ENCODE measurements at places on chromosomes 11 and 22. TPM values are rescaled to one million over a fixed set of nuclear protein-coding genes. Genes with fewer than 3 reads are reported as not detected.
A peak's percentile ranks its signal among the peaks of the same experiment; 100 is the strongest.

DNA sequence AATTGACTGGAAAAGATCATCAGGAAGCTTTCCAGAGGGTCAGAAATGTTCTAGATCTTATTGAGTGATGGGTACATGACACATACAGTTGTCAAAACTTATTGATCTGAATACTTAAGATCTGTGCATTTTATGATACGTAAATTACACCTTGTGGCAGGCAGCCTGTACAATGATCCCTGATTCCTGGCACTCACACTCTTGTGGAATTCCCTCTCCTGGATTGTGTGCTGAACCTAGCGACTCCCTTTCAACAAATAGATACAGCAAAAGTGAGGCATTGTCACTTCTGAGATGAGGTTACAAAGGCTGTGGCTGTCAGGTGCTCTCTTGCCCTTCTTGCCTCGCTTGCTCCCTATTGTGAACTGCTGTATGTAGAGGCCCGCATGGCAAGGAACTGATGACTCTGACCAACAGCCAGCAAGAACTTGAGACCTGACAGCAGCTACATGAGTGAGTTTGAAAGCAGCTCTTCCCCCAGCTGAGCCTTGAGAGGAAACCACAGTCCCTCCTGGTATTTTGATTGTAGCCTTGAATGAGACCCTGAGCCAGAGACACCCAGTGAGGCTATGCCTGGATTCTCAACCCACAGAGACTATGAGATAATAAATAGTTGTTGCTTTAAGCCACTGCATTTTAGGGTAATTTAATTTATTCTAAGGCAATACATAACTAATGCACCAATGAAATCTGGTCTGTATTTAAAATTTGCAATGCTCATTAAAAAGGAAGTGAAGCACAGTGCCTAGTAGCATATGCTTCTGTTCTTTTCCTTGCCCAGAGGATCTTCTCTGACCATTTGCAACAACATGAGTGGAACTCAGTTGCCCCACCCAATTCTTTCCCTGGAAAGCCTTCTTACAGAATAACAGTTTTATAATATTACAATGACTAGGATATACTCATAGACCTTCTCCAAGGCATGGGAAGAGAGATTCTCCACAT lies 60.5 kb upstream of the IZUMO1R start:
- DNase-seq: no peak

Gene PI4KA
- 76.0 TPM for polyA plus RNA-seq

DNA sequence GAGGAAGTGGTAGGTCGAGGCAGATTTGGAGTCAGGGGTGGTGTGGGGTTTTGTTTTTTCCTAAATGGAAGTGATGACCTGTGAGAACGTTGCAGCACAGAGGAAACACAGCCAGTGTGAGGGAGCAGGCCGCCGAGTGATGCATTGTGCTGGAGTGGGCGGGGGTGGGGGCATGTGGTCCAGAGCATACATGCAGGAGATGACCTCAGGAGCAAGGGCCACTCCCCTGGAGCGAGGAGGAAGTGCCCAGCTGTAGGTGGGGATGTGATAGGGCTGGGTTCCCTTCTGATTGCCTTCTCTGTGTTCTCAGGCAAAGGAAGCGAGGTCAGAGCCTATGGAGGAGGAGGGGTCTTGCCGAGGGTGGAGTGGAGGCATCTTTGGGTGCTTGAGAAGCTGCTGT lies 81.4 kb downstream of the PPP6R3 start:
- DNase-seq: no peak

- peak; percentile 92 for DNase-seq
Observed at GRCh38 chr22:39388261-39389011, 11.1 kb upstream of the TAB1 start.

DNA sequence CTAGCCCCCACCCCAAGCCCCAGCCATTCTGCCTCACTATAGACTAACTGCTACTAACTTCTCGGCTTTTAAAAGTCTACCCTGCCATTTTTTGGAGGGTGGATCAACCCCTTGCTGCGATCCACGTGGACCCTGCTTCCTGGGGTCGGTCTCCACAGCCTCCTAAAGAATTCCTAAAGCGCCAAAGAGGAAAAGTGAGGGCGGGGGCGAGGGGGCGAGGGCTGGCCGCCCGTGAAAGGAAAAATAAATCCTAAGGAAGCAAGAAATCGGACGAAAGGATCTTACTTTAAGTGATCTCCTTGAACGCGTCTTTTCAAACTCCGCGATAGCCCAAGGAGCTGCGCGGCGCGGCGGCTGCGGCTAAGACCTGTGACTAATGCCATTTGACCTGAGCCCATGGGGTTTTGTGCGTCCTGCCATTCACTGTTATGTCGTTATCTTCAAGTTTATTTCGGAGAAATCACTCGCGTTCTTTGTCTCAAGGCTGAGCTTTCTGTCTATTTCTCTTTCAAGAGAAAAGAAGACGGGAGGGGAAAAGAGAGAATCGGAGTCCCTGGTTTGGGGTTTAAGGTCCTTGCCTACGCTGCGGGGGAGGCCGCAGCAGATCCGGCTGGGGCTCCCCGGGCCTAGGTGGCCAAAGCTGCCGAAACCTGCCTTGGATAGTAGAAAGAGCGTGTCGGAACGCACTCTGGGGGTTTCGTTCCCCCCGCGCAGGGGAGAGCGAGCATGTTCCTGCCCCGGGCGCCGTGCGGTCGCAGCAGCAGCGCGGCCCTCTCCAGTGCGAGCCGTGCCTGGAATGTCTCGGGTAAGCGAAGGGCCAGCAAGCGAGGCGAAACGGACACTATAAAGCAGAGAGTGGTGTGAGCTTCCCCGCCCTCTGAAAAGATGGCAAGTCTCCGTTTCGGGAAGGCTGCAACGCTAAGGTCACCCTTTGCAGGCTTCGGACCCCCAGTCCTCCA lies 2.8 kb upstream of the DBX1 start:
- peak; percentile 43 for DNase-seq

Gene MS4A7
- 4.7 TPM for polyA plus RNA-seq

Gene TYR
- 0.15 TPM for polyA plus RNA-seq

- peak; percentile 64 for DNase-seq
Observed at GRCh38 chr22:32660292-32660691, 141.2 kb upstream of the TIMP3 start.

DNA sequence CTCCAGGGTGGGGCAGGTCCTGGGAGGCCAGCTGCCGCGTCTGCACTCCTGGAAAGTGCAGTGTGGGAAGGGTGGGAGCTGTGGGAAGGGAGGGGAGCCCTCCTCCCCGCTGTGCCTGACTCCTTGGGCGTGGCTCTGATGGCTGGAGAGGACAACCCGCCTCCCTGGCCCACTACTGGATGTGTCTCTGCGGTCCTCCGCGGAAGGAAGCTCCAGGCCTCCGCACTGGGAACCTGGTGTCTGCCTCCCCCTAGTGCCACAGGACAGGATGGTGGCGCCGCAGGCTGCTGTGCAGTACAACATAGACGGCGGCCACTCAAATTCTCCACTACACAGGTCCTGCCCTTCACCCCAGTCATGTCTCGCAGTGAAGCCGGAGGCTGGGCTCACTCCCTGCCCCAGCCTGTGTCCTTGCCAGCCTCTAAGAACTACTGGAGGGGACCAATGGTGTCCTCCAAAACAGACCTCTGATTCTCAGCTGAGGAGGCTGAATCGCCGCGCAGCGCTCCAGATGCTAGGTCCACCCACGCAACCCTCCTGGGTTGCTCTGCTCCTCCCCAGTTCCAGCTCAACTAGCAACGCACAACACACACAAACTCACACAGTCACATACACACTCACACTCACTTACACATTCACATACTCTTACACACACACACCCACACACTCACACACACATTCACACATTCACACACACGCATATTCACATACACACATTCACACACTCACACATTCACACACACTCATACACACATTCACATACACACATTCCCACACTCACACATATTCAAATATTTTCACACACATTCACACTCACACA lies 12.4 kb upstream of the DSCAML1 start:
- no peak for DNase-seq

DNA sequence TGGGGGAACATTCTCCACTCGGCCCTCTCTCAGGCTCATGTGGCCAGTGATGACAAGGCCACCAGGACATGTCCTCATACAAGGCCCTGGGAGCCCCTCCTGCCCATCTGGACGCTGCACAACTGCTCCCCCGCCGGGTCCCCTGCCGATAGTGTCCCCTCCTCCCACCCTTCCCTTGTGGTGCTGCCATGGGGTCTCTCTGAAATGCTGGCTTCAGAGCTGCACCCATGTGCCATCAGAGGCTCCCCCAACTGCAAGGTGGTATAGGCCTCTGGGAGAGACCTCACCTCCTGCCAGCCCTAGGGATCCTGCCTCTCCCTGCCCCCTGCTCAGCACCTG lies 113.0 kb downstream of the KCNQ1OT1 start:
- no peak for DNase-seq

- no peak for DNase-seq
Observed at GRCh38 chr11:67517784-67518552, 5.3 kb downstream of the CABP2 start.

Gene MMP27
- polyA plus RNA-seq: not detected

DNA sequence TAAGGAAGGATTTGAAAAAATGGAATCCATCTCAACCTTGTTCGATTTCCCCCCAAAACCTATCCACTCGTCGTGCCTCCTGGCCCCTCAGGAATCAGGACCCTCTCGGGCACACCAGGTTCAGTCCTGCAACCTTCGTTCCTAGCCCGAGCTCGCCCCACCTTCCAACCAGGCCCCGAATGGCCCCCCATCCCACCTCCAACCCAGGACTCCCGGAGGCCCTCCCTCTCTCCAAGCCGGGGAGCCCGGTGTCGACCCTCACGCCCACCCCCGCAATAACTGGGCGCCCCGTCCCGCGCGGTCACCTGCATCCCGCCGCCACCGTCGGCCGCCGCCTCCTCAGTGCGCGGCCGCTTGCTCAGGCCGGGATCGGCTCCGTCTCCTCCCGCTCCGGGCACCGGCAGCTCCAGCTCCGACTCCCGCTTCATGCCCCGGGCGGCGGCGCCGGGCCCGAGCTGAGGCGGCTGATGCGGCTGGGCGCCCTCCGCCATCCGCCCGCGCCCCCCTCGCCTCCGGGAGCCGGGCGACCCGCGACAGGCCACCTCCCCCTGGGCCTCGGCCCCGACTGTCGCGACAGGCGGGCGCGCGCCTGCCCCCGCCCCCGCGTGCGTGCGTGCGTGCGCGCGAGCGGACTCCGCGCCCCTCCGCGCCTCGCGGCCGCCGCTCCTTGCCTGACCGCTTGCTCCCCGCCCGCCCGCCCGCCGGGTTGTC lies 534 bp downstream of the RBFOX2 start:
- no peak for DNase-seq

DNA sequence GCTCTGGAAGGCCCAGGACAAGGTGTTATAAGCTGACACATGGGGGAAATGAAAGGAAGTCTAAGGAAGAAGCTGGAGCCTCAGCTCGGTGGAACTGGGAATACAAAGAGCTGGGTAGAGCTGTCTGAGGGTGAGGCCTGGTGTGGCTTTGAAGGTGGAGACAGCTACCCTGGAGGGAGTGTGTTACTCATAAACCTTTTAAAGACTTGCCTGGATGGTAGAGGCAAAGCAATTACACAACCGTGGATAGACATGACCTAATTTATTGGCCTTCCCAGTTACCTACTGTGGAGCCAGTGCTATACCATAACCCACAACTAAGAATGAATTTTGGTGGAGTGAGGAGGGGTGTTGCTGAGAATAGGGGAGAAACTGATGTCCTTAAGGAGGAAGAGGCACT lies 22.6 kb downstream of the EXPH5 start:
- no peak for DNase-seq

DNA sequence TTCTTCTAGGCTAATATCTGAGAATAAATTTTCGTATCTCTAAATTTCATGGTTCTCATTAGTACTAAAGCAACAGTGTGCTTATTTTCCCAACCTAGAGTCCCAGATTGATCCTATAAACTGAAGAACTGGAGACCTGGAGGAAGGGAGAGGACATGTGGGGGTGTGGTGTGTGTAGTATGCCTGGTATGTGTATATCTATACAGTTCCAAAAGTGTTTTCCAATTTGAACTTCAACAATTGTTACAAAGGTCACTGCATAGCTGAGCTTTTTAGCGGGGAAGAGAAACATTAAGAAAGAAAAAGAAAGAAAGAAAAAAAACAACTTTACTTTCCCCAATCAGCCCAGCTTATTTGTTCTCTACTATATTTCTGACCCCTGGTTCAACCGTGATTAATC lies 152.1 kb downstream of the SOX6 start:
- no peak for DNase-seq

DNA sequence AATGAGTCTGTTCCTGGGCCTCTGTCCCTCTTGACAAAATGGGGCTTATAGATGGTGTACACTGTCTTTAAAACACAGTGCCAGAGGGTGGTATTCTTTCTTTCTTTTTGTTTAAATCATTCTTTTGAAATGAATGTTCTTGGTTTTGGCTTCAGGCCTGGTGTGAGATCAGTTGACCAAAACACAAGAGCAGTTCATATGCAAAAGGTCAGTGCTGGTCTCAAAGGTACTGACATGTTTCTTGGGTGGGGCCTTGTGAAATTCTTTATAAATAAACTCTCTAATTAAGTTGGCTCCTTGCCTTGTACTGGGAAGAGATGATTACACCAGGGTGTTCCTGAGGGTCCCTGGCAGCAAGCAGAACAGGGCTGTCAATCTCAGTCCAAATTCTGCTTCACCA lies 110.0 kb downstream of the FBXO7 start:
- DNase-seq: no peak

Gene VSIG10L2
- polyA plus RNA-seq: not detected

DNA sequence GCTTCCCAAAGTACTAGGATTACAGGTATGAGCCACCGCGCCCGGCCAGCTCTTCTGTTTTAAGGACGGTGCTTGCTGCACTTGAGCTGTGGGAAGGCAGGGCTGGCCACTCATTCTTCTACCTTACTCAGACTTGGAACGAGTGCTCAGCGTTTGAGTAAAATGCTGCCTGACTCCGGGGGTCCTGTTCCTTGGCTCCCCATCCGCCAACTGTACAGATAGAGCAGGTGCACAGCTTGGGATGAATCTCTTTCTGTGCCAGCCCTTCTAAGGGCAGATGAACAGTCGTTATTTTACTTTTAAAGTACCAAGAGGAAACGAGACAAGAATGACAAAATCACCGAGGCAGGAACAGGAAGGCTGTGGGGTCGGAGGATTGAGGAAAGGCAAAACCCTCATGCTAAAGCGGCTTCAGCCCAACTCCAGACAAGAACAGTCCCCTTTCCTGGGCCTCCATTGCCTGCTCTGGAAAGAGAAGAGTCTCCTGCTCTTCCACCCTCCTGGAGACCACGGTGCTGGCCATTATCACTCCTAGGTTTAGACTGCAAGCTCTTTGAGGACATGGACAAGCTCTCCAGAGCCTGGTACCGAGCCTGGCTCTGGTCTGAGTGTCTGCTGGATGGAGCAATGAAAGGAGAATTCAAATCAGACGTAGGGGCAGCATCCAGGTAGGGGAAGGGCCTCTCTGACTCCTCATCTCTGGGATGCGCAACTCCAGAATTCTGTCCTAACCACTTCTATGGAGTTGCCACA lies 1.1 kb upstream of the SUN2 start:
- DNase-seq: no peak

Data from renal pelvis (tissue), 12 donors.